ENCODE measurements at places on chromosomes 13 and 19.

GRCh38 chr13:95160112-95160906, 140.9 kb downstream of the ABCC4 start:
- DNase-seq, result no peak

- DNase-seq, result no peak
Measured at GRCh38 chr19:15616183-15616582, 1.2 kb downstream of the CYP4F8 start.

DNA sequence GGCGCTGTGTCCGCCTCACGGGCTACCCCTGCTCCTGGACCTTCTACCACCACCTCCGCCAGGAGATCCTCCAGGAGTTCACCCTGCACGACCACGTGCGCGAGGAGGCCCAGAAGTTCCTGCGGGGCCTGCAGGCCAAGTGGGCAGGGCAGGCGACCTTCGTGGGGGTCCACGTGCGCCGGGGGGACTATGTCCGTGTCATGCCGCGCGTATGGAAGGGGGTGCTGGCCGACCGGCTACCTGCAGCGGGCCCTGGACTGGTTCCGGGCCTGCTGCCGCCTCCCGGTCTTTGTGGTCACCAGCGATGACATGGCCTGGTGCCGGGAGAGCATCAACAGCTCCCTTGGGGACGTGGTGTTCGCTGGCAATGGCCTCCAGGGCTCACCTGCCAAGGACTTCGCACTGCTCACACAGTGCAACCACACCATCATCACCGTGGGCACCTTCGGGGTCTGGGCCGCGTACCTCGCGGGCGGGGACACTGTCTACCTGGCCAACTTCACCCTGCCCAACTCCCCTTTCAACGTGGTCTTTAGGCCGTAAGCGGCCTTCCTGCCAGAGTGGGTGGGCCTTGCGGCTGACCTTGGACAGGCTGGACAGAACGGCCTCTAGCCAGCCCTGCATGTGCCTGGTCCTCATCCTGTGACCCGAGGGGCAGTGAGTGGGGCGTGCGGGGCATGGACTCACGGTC, 7.8 kb upstream of the NTN5 start:
- DNase-seq, result no peak

GRCh38 chr19:474126-475078, 13.6 kb upstream of the SHC2 start:
- no peak for DNase-seq
